ENCODE measurements at places on chromosomes 3 and 15.

GRCh38 chr15:94639701-94640100 is 408.3 kb downstream of the MCTP2 start:
- no peak for DNase-seq

DNA sequence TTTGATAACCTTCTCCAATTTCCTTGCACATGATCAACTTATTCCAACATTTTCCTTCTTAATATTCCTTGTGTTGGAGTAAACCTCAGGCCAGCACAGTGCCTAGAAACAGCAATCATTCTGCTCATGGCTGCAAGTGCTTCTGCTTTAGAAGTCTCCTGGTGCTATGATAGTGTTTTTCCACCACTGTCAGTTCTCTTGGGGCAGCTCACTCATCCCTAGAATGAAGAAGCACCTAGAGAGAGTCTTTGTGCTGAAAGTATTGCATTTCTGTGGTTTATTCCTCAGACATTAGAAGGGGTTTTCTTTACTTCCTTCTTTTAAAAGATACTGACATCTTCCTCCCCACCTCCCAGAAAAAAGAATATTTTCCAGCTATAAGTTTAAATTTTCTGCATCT is 183.5 kb downstream of the RYR3 start:
- DNase-seq, result no peak

GRCh38 chr3:73273341-73273740 is 211.9 kb downstream of the EBLN2 start:
- DNase-seq, result no peak

- DNase-seq, result no peak
These were observed 22.1 kb upstream of the MGLL start for GRCh38 chr3:127844326-127844942.

DNA sequence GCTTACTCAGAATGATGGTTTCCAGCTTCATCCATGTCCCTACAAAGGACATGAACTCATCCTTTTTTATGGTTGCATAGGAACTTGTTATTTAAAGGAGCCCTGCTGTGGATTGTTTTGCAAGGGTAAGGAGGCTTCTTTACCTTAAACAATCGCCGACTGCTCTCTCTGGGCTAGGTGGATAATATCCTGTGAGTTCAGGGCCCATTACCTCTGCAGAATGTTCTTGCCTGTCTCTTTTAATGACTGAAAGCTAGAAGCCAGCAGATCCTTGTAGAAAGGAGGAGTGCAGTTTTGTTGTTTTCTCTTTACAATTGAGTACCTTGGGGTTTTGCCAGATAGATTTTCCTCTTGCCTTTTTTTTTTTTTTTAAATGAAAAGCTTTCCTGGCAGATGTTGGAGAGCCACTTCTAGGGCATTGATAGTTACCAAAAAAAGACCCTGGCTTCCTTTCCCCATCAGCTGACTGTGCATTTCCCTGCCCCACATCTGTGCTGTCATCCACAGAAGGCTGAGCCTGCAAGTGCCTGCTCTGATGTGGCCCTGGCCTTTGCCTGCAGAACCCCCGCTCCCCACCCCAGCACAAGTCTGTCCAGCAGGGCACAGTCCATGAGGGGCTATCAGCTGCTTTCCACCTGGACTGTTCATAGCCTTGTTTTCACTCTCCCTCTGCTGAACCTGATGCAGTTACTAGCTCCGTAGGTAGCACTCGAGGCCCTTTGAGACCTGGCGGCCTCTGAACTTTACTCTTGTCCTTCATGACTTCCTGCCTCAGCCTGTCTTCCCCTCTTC is 113.1 kb downstream of the CHCHD6 start:
- DNase-seq, result peak; percentile 35

- DNase-seq, result no peak
These were observed 189.9 kb downstream of the VGLL3 start for GRCh38 chr3:86801066-86801465.
